ENCODE measurements at places on chromosomes 13 and 19.

DNA sequence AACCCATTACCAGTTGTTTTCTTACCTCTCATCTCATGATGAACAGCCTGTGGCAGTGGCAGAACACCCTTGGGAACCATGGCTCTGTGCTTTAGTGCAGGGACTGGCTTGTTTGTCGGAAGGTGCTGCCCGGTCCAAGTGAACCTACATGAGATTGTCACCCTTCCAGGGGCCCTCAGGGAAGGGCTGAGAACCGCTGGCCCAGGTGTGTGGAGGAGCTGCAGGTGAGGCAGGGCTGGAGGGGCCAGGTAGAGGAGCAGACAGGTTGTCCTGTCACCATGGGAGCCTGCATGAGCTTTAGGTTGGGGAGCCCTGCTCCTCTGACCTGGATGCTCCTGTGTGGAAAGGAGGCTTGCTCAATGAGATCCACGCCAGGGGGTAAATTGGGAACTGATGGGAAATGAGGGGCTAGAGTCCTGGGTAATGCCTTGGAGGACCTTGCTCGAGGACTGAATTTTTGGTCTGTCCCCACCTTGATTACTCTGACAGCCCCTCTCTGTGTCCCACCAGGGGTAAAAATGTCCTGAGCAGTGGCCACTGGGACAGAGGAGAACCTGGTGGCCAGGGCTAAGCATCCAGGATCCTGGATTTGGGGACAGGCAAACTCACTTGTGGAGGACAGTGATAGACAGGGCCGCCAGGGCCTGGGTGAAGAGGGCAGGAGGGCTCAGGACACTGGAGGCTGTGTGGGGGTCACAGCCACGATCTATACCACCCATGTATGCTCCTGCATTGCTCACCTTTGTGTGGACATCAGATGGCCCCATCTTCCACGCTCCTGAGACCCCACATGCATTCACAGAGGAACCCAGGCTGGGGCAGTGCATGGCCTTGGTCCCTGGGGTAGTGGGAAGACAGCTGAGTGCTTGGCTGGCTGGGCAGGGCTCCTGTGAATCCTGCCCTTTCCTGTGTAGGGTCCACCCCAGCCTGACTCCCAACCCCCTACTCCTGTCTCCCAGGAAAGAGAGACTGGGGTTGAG lies 24.1 kb upstream of the CEACAM1 start:
- no peak for DNase-seq

DNA sequence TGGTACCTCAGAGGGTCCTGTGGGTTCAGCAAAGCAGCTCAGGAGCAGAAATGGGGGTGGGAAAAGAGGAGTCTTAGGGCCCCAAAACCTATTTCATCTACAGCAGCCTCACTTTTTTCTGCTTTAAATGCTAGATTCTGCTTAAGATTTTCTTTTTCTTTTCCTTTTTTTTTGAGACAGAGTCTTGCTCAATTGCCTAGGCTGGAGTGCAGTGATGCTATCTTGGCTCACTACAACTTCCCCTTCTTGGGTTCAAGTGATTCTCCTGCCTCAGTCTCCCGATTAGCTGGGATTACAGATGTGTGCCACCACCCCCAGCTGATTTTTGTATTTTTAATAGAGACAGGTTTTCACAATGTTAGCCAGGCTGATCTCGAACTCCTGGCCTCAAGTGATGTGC lies 30.7 kb upstream of the WDFY2 start:
- DNase-seq, result no peak

- DNase-seq, result no peak
Observed at GRCh38 chr19:4390567-4391305, 9.6 kb downstream of the SH3GL1 start.

GRCh38 chr13:76637641-76638141 lies 248.5 kb downstream of the KCTD12 start:
- DNase-seq, result no peak

DNA sequence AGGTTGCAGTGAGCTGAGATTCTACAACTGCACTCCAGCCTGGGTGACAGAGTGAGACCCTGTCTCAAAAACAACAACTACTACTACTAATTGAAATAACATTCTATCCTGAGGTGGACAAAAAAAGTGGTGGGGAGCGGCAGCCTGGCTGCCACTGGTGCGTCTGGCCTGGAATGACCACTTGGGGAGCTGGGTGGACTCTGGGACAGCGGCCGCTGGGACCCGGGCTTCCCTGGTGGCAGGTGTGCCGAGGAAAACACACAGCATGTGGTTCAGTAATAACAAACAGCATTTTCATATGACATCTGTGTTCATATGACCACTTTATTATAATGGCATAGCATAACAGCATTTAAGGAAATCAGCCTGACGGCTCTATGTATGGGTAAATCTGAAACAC lies 33.9 kb downstream of the TFDP1 start:
- no peak for DNase-seq

GRCh38 chr13:58907347-58907746 lies 1256.4 kb downstream of the DIAPH3 start:
- DNase-seq, result no peak

Data from activated CD4-positive, alpha-beta T cell treated with anti-CD3 and anti-CD28 coated beads for 4 hours (primary cell).